ENCODE measurements at places on chromosomes 7 and 10. TPM values are rescaled to one million over a fixed set of nuclear protein-coding genes. Genes with fewer than 3 reads are reported as not detected.

DNA sequence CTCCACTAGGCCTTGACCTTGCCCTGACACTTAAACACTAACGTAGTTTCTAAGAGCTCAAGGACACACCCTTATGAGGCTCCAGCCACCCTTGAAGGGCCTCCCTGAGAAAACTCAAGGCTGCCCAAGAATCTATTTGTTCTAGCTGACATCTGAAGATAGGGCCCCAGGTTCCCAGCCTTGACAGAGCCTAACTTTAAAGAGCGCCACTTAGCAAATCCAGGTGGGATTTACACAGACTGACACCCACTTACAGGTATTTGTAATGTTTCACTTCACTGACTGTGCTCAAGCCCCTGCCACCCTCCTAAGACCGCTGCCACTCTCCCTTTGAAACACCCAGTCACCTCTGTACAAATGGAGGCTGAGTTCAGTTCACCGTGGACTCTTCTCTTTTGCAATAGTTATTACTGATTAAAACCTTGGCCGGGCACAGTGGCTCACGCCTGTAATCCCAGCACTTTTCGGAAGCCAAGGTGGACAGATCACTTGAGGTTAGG lies 90.4 kb downstream of the SVOPL start:
- DNase-seq, result no peak

DNA sequence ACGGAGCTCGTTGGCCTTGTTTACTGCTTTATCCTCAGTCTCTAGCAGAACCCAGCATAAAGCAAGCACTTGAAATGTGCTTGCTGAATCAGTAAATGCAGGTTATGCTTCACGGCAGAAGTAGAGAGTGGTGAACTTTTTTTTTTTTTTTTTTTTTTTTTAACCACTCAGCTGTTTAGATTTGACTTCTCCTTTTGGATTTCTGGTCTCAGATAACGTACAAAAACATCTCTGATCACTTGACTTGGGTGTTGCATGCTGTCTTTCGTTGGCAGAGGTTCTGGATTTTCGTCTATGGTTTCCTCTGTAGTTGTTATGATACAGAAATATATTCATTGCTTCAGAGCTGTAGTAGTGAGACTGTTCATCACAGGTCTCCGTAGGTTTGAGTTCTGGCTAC lies 242.5 kb upstream of the HABP2 start:
- no peak for DNase-seq

- no peak for DNase-seq
Measured at GRCh38 chr7:30084212-30084611, 50.6 kb upstream of the MTURN start.

DNA sequence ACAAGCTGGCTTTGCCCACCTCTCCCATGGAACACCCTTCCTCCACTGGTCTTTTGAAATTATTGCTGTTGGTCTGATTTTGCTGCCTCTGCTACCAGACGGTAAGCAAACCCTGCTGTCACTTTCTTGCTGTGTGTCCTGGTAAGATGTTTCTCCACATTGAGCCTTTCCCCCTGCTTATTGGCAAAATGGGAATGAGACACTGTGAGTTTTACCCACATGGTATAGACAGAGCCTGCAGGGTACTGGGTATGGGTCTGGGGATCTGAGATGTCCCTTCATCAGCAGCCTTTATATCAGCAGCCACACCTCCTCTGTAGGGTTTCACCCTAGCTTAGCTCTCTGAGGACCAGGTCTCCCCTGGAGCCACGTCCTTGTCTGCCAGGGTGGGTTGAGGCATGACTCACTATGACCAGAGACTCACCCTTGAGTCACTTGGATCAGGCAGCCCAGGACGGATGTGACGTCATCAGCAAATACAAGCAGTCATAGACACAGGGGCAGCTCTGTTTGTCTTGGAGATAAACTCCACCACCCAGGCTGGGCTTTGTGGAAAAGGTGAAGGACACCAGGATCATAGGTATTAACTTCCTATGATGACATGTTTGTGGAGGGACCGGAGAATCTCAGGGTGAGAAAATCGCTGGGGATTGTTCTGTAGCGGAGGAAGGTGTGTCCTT lies 17.9 kb upstream of the BAIAP2L1 start:
- no peak for DNase-seq

GRCh38 chr10:86225103-86225782 lies 141.4 kb downstream of the GRID1 start:
- DNase-seq, result no peak

CALCR gene
- not detected for polyA plus RNA-seq

FKBP6 gene
- polyA plus RNA-seq, result not detected

DLX6 gene
- polyA plus RNA-seq, result 0.14 TPM

Data from left lung (tissue), 14 donors.